ENCODE measurements at places on chromosomes 4 and X.

DNA sequence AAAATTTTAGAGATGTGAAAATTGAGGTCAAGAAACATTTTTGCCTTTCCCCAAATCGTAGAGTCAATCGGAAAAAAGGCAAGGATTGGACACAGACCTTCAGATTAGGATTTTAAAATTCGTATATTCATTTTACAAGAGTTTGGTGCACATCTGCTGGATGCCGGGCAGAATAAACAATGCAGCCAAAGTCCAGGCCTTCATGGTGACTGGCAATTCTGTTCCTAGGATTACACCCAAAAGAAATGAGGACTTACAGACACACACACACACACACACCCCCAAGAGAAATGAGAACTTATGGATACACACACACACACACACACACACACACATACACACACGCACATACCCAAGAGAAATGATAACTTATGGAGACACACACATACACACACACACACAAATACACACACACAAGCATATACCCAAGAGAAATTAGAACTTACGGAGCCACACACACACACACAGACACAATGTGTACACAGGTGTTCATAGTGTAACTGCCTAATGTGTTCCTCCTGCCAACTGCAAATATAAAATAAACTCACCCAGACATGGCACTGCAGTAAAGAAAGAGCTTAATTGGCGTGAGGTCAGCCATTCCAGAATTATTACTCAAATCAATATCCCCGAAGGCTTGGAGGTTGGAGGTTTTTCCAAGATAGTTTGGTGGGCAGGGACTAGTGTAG lies 165.7 kb upstream of the STS start:
- DNase-seq, result no peak

DNA sequence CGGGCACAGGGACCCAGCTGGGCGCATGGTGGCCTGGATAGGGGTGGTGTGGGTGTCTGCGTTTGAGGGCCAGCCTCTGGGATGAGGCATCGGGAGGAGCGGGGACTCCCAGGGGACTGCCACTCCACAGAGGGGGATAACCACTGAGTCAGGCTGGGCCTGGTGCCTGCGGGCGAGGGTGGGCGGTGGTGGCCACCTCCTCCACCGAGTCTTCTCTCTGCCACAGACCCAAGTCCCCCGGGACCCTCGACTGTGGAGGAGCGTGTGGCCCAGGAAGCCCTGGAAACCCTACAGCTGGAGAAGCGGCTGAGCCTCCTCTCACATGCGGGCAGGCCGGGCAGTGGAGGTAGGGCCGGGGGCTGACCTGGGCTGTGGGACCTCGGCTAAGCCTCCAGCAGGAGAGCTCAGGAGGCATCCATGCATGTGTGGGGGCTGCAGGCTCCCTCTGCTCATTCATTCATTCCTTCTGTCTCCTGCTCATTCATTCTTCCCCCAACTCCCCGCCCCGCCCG lies 26.4 kb downstream of the DOK7 start:
- DNase-seq, result no peak

DNA sequence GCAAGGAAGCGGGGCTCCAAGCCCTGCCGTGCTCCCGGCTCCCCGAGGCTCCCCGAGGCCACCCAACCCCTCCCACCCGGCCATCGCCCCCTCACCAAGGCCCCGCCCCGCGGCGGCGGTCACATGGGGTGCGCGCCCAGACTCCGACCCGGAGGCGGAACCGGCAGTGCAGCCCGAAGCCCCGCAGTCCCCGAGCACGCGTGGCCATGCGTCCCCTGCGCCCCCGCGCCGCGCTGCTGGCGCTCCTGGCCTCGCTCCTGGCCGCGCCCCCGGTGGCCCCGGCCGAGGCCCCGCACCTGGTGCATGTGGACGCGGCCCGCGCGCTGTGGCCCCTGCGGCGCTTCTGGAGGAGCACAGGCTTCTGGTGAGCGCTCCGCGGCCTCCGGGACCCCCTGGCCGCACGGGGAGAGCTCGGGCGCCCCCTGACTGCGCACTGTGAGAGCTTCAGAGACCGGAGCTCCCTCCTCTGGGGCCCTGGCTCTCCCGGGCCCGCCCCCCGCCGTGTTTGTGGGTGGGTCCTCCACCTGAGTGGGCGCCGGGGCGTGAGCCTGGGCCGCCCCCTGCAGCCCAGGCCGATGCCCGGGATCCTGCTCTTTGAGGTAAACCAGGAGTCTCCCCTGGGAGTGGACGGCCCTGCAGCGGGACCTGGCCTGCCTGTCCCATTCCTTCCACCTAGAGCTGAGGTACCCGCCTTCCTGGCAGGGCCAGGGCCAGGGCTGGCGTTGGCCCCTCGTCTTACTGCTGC lies at the start of gene IDUA:
IDUA (plus strand) TSS at position 166 of the 745 bp plus-strand sequence; CDS start at position 207, 41 bp downstream.
- DNase-seq, result no peak

DNA sequence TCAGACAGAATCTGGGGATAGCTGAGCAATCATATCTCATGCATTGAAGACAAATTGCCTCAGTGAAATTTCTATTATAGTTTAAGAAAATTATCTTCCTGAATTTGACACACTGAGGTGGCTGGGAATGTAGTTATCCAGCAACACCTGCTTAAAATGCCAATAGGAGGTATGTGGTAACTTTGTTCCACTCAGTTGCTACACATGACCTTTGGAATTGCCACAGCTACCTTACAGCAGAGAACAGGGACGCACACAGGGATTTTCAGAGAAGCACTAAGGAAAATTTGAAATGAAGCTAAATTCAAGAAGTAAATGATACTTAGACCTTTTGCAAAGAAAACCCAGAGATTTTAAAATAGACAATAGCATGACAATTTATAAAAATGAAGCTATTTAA lies 264.6 kb downstream of the IL1RAPL1 start:
- no peak for DNase-seq

DNA sequence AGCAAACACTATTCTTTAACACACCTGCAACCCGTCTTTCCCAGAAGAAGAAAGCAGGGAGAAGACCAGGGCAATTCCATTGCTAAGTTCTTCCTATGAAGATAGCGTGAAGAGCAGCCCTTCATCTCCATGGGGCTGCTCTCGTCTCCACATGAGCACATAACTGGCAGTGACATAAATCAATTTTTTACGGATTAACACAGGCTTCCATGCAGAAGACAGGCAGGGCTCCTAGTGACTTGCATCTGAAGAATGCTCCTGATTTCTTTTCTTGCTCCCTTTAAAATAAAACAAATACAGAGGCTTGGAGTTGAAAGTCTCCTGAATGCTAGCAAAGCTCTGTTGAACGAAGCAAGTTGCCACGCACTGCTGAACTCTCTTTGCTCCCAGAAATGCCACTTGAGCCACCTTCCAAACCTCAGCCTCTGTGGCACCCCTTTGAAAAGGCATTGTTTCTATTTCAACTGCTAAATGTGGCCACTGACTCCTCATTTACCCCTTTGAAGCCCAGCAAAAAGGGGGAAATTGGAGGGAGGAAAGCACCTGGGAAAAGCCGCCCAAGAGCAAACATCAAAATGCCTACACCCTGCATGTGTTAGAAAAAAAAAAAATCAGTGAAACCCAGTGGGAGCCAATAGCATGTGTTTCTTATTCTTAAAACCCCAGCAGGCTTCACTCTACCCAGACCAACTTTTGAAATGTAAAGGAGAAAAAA lies 383.7 kb downstream of the IDS start:
- DNase-seq, result no peak
